ENCODE measurements at places on chromosomes 6 and 20.
A peak's percentile ranks its signal among the peaks of the same experiment; 100 is the strongest.

- DNase-seq = no peak
These were observed 472 bp upstream of the PAQR8 start for GRCh38 chr6:52361414-52361944.

GRCh38 chr6:128204616-128205015, 303.8 kb upstream of the THEMIS start:
- DNase-seq = no peak

- DNase-seq = no peak
These were observed 122.7 kb upstream of the RNF24 start for GRCh38 chr20:4138056-4138455.

DNA sequence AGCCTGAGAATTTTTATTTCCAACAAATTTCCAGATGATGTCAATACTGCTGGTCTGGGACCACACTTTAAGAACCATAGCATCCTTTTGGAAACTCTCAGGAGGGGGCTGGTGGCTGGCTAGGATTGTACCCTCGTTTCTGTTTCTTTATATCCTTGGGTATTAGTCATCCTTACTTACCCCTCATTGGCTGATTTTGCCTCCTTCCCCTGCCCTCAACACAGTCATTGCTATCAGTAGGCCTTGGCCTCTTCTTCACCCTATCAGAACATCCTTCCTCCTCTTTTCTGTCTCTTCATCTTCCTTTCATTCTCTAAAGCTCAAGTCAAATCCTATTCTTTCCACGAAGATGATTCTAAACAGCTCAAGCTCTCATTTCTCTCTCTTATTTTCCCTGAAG, 148.5 kb downstream of the ELOVL4 start:
- no peak for DNase-seq

DNA sequence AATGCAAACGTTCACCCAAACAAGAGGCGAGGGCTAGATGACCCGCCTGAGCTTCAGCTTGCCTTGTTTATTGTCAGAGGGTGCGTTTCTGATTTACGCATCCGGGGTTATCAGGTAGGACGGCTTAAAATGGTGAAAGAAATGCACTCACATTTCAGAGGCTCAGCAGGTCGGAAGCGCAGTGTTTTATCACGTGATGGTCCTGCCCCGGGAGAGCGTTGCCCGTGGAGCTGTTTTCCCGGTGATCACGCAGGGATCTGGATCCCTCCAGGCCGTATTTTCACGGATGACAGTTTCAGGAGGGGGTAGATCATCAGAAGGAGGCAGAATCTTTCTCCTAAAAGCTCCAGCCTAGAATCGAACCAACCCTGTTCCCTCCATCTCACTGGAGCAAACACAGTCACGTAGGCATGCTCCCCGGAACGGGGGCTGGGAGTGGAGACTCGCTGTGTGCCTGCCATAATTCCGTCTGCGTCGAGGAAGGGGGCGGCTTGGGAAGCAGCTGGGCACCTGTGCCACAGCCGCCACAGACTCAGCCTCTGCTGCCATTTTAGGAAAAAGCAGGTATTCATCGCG, 121.7 kb downstream of the SMOC2 start:
- no peak for DNase-seq

GRCh38 chr6:87897663-87898062, 150.0 kb upstream of the SPACA1 start:
- no peak for DNase-seq

GRCh38 chr6:15996030-15996429, 132.9 kb upstream of the MYLIP start:
- no peak for DNase-seq

DNA sequence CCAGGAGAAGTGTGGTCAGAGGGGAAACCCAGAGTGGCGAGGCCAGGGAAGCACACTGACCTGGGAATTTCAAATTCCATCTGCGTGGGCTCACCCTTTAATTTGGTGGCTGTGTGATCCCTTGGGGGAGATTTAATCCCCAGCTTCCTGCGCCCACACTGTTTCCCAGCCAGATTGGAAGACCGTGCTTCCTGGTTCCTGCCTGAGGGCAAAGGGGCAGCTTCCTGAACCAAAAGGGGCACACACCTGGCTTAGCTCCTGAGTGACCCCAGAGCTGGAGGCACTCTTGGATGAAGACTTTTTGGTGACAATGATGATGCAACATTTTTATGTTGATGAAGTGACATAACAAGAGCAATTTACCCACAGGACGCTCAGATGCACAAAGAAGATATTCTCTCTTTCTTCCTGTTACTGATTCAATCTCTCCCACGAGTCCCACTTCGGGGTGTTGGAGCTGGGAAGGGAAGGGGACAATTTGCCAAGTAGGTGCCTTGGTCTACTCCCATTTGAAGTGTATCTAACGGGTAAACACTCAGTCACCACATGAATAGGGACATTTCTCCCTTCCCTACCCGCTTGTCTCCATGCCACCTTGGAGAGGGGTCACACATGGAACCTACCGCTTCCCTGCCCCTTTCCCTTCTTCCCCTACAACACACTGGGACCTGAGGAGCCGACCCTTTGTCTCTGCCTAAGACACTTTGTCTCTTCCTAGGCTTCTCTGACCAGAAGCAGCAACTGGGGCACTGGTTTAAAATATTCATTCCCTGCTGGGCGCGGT, 28.6 kb upstream of the CDKN1A start:
- no peak for DNase-seq

DNA sequence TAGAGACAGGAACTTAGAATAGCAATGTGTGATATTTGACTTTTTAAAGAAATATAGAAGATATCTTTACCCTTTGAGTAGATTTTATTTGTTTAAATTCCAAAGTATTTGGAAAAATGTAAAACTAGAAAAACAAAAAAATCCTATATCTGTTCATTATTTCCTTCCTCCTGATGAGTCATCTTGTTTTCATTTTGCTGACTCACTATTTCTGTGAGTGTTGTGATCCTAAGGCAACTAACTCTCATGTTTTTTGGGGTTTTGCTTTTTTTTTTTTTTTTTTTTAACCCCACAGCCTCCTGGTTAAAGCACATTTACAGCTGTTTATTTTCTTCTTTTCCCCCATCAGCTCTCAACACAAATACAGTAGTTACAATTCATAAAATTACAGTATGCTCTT, 37.8 kb upstream of the THEMIS start:
- no peak for DNase-seq

- DNase-seq = no peak
These were observed 124.5 kb downstream of the TOX2 start for GRCh38 chr20:44039147-44039546.

DNA sequence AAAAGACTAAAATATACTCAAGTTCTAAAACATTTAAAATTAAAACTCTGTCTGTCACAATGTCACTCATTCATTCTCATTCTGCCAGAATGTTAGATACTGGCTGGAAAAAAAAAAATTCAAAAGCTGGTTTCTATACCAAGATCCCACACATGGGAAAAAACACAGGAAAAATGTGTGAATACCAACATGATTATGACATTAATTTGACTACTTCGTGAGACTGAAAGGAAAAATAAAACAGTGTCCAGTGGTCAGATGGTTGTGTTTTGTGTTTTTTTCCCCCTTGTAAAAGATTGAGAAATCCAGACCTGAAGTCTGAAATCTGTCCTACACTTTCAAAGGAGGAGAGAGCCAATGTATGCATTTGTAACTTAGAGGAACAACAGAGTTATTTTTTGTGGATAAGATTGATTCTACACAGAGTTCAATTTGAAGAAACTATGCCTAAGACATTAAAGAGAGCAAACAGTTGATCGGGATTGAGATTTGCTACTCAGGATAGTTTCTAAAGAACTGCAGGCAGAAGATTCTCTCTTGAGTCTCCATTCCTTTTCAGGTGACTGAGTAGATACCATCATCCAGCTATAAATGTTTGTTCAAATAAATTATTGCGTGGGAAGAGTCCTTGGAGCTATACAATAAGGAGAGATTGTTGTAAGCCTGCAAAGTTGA, 39.2 kb upstream of the TXLNB start:
- no peak for DNase-seq

DNA sequence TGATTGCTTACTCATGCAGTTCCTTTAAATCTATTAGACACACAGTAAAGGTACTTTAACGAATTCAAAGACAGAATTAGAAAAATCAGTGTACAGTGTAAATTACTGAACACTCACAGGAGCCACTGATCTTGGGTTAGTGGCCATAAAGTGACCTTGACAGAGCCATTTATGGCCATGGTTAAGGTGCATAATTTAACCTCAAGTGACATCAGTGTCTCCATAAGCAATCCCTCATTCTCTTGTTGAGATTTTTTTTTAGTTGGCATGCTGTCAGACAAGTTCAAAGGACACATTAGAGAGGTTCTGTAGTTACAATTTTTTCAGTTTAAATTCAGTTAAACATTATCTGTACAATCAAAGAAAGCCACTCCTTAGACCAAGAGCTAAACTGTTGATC, 334.4 kb downstream of the KHDRBS2 start:
- no peak for DNase-seq

DNA sequence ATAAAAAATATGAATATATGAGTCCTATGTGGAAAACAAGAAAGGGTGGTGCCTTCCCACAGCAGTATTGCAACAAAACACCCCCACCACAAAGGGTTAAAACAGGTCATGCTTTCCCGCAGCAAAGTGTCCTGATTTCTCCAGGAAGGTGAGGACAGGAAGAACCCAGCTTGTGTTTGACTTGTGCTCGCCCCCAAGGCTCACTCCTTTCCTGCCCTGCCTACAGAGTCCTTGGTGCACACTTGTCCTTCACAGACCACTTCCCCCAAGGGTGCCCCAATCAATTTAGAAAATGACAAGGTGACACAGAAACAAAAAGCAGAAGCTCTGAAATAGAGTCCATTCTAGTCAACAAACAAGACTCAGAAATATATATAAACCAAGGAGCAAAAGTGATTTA, 237.4 kb downstream of the PTPRK start:
- DNase-seq = no peak

GRCh38 chr6:142760152-142760551, 184.8 kb downstream of the HIVEP2 start:
- DNase-seq = no peak

DNA sequence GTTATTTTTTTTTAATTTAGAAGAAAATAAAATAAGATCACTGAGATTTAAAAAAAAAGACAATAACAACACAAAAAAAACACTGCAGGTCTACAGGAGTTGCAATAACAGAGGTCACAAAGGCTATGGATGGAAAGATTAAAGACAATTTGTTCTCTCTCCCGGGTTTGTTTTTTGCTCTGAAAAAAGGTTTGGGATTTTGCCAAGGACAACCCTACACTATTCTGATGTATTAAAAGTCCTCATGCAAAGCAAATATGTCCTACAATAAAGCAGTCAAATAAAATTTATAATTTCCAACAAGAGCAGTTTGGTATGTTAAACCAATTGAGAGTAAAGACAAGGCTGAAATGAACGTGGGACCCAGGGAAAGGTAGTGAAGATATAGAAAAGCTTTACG, 55.6 kb downstream of the PTPRK start:
- DNase-seq = no peak

- DNase-seq = peak; percentile 68
These were observed at the start of gene MAP7 for GRCh38 chr6:136550330-136551071. Gene MAP7 (minus strand): TSS chr6:136550422. CDS start chr6:136550408, 14 bp downstream.

- DNase-seq = no peak
These were observed 1.9 kb upstream of the PTPN1 start for GRCh38 chr20:50508171-50508755.

- DNase-seq = no peak
These were observed 58.9 kb downstream of the ID4 start for GRCh38 chr6:19895866-19896692.

- no peak for DNase-seq
These were observed 313.2 kb downstream of the TFAP2A start for GRCh38 chr6:10101551-10102252.

DNA sequence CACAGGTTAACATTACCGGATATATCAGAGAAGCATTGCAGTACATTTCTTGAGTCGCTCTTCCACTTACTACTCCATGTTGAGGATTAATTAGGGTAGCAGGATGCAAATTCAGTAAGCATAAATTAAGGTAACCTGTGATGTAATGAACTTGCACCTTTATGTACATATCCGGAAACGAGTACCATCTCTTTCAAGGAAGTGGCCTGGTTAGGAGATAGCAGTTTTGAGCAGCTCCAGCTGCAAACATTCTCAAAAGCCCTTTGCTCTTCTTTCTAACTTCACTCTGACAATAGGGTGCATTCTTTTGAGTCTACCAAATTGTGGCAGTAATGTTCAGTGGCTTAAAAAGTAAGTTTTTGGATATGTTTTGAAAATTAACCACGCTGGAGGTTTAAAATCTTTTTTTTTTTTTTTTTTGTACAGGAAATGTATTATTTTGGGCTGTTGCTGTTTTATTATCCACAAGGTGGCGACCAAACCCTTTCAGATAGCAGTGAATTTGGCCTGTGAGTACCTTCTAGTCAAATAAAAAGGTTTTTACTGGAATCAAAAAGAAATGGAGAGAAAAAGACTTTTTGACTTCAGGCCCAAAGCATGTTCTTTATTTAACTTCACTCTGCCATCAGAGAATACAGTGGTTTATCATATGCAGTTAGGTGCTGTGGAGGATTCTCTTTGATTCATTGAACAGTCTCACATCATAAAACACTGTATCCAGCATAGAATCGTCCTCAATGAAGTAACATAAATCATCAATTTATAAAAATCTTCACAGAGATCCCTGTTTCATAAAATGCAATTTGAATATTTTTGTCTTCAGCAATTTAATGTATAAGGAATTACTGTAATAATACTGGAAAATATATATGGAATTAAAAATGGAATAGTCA, 8.9 kb downstream of the FAM217B start:
- DNase-seq = no peak

DNA sequence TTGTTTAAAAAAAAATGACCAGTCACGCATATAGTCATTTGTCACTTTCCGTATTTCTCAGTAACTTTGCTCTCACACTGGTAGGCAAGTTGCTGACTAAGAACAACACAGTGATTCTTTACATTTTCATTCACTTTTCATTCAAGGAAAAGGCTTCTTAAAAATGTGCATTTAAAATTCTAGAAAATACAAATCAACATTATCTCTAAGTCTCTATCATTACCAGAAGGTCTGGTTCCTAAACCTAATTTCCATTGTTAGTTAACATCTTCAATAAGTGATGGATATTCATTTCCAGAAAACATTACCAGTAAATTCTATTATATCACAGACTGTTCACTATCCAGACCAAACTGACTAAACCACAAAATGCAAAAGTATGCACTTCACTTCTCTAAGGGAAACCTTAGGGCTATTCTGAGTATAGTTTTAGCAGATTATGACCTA, 115.3 kb downstream of the AHI1 start:
- DNase-seq = no peak

- DNase-seq = no peak
These were observed 15.1 kb upstream of the POM121L2 start for GRCh38 chr6:27327023-27327738.

Data from left forelimb (tissue), 1 donor.